ENCODE measurements at places on chromosomes 11 and 22.

DNA sequence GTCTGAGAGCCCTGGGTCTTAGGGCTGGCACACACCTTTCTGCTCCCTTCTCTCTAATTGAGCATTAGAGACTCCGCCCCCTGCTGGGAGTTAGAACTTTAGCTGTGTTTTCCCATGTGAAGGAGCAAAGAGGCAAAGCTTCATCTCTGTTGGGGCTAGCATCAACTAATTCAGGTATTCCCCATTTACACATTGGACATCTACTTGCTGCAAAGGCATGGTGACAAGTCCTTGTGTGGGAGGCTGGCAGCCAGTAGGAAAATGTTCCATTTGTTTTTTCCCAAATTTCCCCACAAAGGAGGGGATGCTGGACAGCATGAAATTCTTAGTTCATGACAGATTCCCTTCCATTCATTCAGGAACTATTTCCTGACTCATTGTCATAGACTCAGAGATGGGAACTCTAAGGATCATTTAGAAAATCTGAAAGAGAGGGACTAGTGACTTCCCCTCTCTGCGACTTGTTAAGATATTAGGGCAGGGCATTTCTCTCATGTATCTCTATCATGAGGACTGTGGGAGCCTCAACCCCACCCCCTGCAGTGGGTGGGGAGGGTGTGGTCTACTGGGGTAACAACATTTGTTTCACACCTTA, 3.6 kb downstream of the CD44 start:
- no peak for DNase-seq

DNA sequence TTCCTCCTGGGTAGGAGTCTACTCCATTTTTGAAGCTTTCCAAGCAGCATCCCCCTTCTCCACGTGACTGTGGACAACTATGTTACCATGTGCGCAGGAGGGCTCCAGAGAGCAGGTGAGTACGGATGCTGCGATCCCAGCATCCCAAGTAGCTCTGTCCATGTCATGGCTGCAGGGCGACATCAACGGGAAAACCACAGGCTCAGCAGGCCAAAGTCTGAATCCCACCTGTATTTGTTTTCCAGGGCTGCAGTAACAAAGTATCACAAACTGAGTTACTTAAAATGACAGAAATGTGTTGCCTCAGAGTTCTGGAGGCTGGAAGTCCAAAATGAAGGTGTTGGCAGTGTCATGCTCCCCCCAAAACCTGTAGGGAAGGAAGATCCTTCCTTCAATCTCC, 40.3 kb downstream of the MCHR1 start:
- DNase-seq: no peak

GRCh38 chr22:23984430-23984829, 4.5 kb downstream of the GSTT2 start:
- DNase-seq: no peak

GRCh38 chr11:77200351-77201268, 72.6 kb downstream of the MYO7A start:
- DNase-seq: no peak

GRCh38 chr22:45254789-45255278, 14.1 kb upstream of the KIAA0930 start:
- DNase-seq: no peak

DNA sequence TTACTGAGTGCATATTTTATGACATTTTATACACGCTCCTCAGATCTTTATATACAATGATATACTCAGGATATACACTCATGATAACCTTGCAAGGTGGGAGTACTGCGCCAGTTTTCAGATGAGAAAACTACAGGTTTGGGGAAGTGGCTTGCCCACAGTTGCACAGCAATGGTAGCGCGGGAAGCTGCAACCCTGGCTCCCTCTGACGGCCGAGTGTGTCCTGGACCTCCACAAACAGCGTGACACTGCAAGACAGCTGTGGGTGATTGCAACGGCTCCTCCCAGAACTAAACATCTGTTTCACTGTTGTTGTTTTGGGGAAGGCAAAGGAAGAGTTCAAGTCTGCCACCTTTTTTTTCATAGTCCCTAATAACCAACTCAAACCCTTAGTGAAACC, 47.0 kb downstream of the PACSIN2 start:
- no peak for DNase-seq

- DNase-seq: no peak
Measured at GRCh38 chr11:94525546-94526324, 13.5 kb downstream of the C11orf97 start.

DNA sequence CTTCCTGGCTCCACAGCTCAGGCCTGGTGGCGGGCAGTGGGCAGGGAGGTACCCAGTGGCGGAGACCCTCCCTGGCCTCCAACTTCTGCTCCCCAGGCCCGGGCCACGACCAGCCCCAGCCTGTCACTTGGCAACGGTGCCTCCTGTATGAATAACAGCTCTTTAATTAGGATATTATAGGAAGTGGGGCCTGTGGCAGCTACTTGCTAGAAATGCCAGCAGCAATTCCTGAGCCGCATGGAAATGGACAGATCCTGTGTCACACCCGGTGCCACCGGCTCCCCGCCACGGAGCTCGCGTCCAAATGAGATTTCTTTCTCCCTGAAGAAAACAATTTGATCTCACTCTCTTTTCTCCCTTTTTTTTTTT, 104.5 kb downstream of the CHST1 start:
- DNase-seq: no peak

GRCh38 chr11:72239849-72240460, 4.0 kb downstream of the PHOX2A start:
- DNase-seq: no peak

DNA sequence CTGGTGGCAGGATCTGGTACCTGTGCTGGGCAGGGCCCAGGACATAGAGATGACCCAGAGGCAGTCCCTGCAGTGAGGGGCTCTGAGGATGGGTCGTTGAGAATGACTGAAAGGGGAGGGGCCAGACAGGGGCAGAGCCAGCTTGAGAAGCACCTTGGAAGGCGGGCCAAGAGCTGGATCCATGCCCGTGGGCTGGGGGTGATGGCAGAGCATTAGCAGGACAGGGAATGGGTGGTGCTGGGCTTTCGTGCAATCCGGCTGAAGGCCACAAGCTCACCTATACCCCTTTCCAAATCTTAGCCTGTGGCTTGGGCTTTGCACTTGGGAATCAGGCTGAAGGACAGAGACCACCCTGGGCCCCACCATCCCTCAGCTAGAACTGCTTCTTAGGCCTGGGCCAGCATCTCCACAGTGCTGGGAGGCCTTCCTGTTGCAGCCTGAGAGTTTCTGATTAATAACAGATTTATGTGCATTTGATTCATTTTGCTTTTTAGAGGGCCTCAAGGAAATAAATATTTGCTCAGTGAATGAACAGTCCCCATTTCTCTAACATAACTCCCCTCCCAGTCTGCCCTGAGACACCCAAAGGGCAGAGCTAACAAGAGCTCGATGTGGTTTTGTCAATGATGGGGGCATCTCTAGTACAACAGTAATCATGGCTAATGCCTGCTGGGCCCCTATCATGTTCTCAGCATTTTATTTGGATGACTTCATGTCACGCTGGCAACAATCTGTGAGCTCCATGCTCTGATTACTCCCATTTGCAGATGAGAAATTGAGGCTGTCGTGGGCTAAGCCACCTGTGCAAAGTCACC, 39.3 kb downstream of the RIBC2 start:
- DNase-seq: no peak

DNA sequence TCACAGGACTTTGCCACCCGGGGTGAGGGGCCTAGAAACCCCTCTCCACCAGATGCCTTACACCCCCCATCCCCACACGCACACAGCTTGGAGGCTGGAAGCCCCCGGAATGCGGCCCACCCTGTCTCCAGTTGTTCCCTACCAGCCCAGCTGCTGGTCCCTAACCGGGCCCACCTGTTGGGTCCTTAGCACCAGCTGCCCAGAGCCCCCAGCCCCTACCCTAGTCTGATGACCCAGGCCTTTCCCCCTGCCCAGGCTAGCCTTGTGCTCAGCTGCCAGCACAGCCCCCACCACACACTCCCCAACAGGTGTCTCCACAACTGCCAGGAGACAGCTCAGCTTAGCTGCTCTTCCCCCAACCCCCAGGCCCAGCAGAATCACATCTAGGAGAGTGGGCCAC, 67.1 kb downstream of the CDKN1C start:
- no peak for DNase-seq

DNA sequence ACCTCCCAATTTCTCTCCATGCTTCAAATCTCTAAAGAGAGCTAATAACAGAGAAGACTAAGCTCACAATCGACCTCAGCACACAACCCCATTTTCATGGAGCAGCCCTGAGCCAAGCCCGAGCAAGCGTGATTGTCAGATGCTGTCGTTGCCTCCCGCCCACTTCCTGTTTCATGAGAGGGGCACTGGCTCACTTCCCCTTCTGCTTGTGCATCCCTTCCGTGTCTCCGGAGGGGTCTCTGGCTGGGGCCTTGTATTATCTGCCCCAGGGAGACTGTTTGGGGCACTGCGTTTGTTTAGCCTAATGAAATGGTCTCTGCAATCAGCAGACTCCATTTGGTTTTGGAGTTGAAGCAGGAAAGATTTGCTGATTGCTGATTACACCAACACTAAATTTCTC, 181.3 kb upstream of the SEZ6L start:
- no peak for DNase-seq

- no peak for DNase-seq
Measured at GRCh38 chr11:133746663-133747306, 98.5 kb downstream of the SPATA19 start.

DNA sequence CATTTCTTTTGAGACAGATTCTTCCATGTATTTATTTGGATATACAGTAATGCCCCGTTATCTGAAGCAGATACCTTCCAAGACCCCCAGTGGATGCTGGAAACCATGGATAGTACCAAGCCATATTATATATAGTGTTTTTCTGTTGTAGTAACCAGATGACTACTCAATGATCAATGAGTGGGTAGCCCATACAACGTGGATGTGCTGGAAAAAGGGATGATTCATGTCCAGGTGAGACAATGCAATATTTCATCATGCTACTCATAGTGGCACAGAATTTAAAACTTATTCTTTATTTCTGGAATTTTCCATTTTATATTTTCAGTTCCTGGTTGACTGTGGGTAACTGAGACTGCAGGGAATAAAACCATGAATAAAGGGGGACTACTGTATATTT, 427.5 kb downstream of the METTL15 start:
- no peak for DNase-seq

- no peak for DNase-seq
Measured at GRCh38 chr22:50528682-50529415, 963 bp downstream of the TYMP start.

GRCh38 chr11:128840783-128841182, 26.3 kb downstream of the KCNJ1 start:
- DNase-seq: no peak

- no peak for DNase-seq
Measured at GRCh38 chr11:69874178-69874983, 55.2 kb upstream of the FGF3 start.

DNA sequence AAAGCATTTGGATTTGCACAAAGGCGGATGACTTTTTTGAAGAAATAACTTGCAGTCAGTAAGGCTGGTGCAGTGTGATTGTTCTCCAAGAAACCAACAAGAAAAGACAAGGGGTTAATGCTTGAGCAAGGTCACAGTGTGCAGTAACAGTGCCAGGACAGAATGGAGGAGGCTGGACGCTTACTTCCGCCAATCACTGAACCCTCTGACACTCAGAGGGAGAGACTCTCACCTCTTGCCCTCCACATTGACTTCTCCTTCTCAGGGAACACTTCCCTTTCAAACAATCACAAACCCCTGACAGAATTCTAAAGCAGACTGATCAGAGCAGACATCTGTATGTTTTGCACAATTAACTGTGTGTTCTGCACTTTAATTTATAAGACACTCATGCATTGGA, 228.4 kb downstream of the BLID start:
- DNase-seq: no peak

- DNase-seq: no peak
Measured at GRCh38 chr11:112042161-112042960, 17.2 kb downstream of the DLAT start.

DNA sequence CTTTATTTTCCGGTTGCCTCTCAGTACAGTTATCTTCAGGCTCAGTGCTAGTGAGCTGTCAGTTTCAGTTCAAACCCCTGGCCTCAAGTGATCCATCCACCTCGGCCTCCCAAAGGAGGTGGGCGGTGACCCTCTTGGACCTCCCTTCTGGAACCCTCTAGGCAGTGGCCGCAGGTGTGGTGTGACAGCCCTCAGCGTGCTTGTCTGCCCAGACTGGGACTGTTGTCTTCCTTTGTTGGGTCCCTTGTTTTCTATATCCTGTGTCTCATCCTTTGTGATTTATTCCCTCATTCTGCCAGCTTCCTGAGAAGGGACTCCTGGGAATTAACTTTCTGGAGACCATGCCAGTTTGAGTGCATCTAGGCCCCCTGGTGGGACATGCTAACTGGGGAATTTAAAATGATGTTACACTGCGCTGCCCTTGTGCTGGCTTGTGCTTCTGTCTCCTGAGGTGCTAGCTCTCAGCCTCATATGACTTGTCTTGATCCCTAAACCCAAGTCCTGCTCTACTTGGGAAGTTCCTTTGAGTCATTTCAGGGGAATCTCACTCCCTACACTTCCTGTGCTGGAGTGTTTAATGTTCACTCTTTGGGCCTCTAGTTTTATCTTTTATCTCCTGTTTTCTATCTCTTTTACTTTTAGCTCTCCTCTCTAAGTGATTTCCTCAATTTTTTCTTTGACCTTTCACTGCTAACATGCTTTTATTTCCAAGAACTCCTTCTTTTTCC, 19.4 kb downstream of the MED15 start:
- no peak for DNase-seq

DNA sequence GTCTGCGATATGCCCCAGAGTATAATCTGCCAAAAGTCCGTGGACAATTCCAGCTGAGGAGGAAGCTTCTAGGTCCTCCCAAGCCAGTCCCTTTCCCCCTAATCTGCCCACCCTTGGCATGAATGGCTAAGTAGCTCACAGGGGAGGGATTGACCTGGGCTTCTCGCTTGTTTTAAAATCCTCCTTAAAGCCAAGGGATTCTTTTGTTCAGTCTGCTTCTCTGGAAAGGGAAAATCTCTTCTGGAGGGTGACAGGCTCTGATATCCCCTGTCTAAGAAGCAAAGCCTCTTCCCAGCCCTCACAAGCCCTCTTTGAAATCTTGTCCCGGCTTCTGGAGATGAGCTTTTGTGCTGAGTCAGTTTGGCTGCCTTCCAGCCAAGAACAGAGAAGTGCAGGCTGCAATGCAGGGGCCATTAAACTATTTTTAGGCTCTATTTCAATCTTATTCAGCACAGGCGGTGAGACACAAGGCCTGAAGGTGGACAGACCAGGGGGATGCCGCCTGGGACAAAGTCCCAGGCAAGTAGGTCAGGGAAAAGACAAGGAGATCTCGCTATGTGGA, 23.9 kb downstream of the NEFH start:
- DNase-seq: no peak

- DNase-seq: no peak
Measured at GRCh38 chr22:30574095-30574981, at the start of gene GAL3ST1. GAL3ST1 (minus strand) TSS chr22:30574665; CDS start chr22:30557392, 17,273 bp downstream.

- no peak for DNase-seq
Measured at GRCh38 chr22:32660292-32660691, 141.2 kb upstream of the TIMP3 start.

- no peak for DNase-seq
Measured at GRCh38 chr22:37069319-37069718, 17.8 kb downstream of the KCTD17 start.

GRCh38 chr22:29901354-29901753, 18.4 kb downstream of the MTMR3 start:
- DNase-seq: no peak

GRCh38 chr11:113177671-113178070, 136.7 kb upstream of the TTC12 start:
- DNase-seq: no peak

GRCh38 chr11:26764315-26764714, 42.5 kb upstream of the SLC5A12 start:
- DNase-seq: no peak

All from renal cortex interstitium (tissue), 15 donors.